B cell (primary cell): ENCODE measurements at places on chromosomes 12 and 14. TPM values are rescaled to one million over a fixed set of nuclear protein-coding genes. Genes with fewer than 3 reads are reported as not detected.
A peak's percentile ranks its signal among the peaks of the same experiment; 100 is the strongest.

GRCh38 chr12:992647-993046 lies 1.6 kb downstream of the ERC1 start:
- H3K4me1 ChIP-seq, result peaks cover 16% of the 10 kb centered on the region
- H3K27ac ChIP-seq, result peak overlapping the region; percentile 28
- no peak overlapping the region for H3K4me3 ChIP-seq
- H3K36me3 ChIP-seq, result no peaks in the 10 kb centered on the region

GRCh38 chr14:100896369-100897060 lies 7.0 kb downstream of the RTL1 start:
- no peak for DNase-seq
- no peak overlapping the region for H3K27ac ChIP-seq
- no peaks in the 10 kb centered on the region for H3K4me1 ChIP-seq
- peaks cover 3% of the 10 kb centered on the region for H3K27me3 ChIP-seq
- no peak overlapping the region for H3K4me3 ChIP-seq

TMBIM4 gene
- total RNA-seq, result 85.6 and 88.1 TPM in 2 replicates

FAM161B gene
- 5.9 and 6.4 TPM in 2 replicates for total RNA-seq
